ENCODE measurements at places on chromosomes 2 and 18. TPM values are rescaled to one million over a fixed set of nuclear protein-coding genes. Genes with fewer than 3 reads are reported as not detected.

The NR4A2 gene
- 2.6 TPM for total RNA-seq

The SIX3 gene
- not detected for total RNA-seq

The DLX1 gene
- not detected for total RNA-seq

The GAREM2 gene
- 4.9 TPM for total RNA-seq

The NT5C1B gene
- total RNA-seq, result not detected

The TUBB8B gene
- total RNA-seq, result not detected

The AQP12A gene
- not detected for total RNA-seq

DNA sequence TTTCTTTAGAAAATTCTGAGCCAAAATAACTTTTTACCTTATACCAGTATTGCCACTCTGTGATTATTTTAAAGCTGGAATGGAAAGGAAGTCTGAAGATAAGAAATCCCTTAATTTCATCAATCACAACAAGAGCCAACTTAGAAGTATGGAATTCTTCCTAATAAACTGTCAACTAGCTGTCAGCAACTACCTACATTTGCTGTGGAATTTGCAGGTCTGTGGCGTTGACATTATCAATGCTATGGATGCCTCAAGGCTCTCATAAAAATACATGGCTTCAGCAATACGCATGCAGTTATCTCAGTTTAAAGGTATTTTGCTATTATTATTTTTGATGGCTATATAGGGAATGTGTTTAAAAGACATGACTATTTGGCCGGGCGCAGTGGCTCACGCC lies 108.5 kb downstream of the ABCA12 start:
- H3K4me1 ChIP-seq, result no peaks in the 10 kb centered on the region
- no peak overlapping the region for H3K4me3 ChIP-seq
- H3K36me3 ChIP-seq, result no peaks in the 10 kb centered on the region
- H3K27ac ChIP-seq, result no peak overlapping the region
- H3K27me3 ChIP-seq, result no peaks in the 10 kb centered on the region

GRCh38 chr18:7177116-7177744 lies 53.7 kb upstream of the LRRC30 start:
- H3K36me3 ChIP-seq, result no peaks in the 10 kb centered on the region
- no peak for DNase-seq
- no peaks in the 10 kb centered on the region for H3K4me1 ChIP-seq
- H3K27ac ChIP-seq, result no peak overlapping the region
- H3K4me3 ChIP-seq, result no peak overlapping the region
- H3K27me3 ChIP-seq, result no peaks in the 10 kb centered on the region

- no peak for DNase-seq
- no peaks in the 10 kb centered on the region for H3K27me3 ChIP-seq
- no peak overlapping the region for H3K4me3 ChIP-seq
- no peaks in the 10 kb centered on the region for H3K4me1 ChIP-seq
These were observed 527.0 kb downstream of the TNS1 start for GRCh38 chr2:217475791-217476190.

GRCh38 chr18:48670751-48671560 lies 132.1 kb downstream of the CTIF start:
- no peaks in the 10 kb centered on the region for H3K36me3 ChIP-seq
- DNase-seq, result no peak
- no peak overlapping the region for H3K27ac ChIP-seq
- H3K27me3 ChIP-seq, result no peaks in the 10 kb centered on the region
- H3K4me1 ChIP-seq, result no peaks in the 10 kb centered on the region

DNA sequence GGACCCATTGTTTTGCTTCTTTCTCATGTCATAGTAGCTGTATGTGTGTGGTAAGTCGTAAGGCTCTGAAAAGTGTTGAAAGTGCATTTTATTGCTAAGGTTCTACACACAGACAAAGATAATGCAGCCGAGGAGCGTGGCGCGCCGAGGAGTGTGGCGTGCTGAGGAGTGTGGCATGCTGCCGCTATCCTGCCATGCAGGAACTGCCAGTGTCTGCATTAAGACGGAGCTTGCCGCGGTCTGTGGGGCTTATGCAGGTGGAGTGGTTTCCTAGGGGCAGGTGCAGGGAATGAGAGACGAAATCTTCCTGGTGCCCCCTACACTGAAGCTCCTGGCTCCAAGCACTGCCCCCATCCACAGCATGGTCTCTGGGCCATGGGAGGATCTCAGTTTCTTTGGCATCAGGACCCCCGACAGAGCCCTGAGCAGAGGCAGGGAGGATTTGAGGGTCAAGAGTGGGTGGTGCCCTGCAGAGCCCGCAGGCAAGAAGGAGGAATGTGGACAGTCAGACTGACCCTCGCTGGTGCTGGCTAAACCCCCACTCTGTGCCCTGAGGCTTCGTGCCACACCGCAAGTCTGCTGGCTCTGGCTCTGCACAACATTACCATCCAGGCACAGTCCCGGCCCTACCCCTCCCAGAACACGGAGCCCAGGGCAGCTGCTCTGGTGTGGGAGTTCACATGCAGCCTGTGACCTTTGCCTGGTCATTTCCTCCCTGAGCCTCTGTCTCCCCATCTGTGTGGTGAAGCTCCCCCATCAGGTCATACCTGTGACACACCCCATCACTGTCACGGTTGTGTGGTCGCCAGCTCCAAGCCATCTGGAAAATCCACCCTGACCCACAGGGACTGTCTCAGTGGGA lies 3.2 kb downstream of the SNED1 start:
- DNase-seq, result no peak
- H3K36me3 ChIP-seq, result no peaks in the 10 kb centered on the region
- no peak overlapping the region for H3K4me3 ChIP-seq
- no peaks in the 10 kb centered on the region for H3K4me1 ChIP-seq
- no peak overlapping the region for H3K27ac ChIP-seq
- no peaks in the 10 kb centered on the region for H3K27me3 ChIP-seq

- H3K27me3 ChIP-seq, result no peaks in the 10 kb centered on the region
- no peaks in the 10 kb centered on the region for H3K4me1 ChIP-seq
- no peak overlapping the region for H3K4me3 ChIP-seq
These were observed 84.2 kb downstream of the SLC8A1 start for GRCh38 chr2:40367652-40368051.

GRCh38 chr2:74862020-74862964 lies 28.4 kb downstream of the HK2 start:
- no peak overlapping the region for H3K4me3 ChIP-seq
- H3K27me3 ChIP-seq, result no peaks in the 10 kb centered on the region
- H3K36me3 ChIP-seq, result no peaks in the 10 kb centered on the region
- H3K27ac ChIP-seq, result no peak overlapping the region
- H3K4me1 ChIP-seq, result no peaks in the 10 kb centered on the region

- H3K36me3 ChIP-seq, result no peaks in the 10 kb centered on the region
- no peak overlapping the region for H3K4me3 ChIP-seq
- H3K27ac ChIP-seq, result no peak overlapping the region
- DNase-seq, result no peak
- no peaks in the 10 kb centered on the region for H3K27me3 ChIP-seq
These were observed 236.5 kb downstream of the CELF4 start for GRCh38 chr18:37328946-37329719.

GRCh38 chr2:203819434-203820133 lies 48.0 kb upstream of the CTLA4 start:
- DNase-seq, result no peak
- no peaks in the 10 kb centered on the region for H3K36me3 ChIP-seq
- H3K27ac ChIP-seq, result no peak overlapping the region
- H3K4me3 ChIP-seq, result no peak overlapping the region

DNA sequence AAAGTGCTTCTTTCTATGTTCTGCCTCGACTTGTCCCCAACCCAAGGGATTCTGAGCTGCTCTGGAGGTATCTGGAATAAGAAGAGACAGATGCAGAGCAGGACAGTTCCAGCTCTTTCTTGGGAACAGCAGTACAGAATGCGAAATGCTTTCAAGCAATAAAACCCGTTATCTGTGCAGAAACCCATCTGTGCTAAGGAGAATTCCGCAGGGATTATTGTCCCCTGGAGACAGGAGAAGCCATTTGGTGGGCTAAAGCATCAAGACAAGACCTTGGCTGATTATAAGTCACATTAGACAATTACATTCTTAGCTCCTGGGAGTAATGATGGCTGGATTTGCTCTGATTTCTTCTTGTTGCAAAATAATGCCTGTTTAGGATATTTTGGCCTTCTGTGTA lies 185.4 kb upstream of the GLI2 start:
- no peaks in the 10 kb centered on the region for H3K27me3 ChIP-seq
- H3K36me3 ChIP-seq, result no peaks in the 10 kb centered on the region
- no peak for DNase-seq
- no peak overlapping the region for H3K27ac ChIP-seq
- no peaks in the 10 kb centered on the region for H3K4me1 ChIP-seq
- H3K4me3 ChIP-seq, result no peak overlapping the region

- no peak overlapping the region for H3K27ac ChIP-seq
- no peak for DNase-seq
- H3K36me3 ChIP-seq, result no peaks in the 10 kb centered on the region
- no peaks in the 10 kb centered on the region for H3K27me3 ChIP-seq
- H3K4me3 ChIP-seq, result no peak overlapping the region
These were observed 136.7 kb downstream of the CDCA7 start for GRCh38 chr2:173491418-173491817.

Measured in naive thymus-derived CD4-positive, alpha-beta T cell (primary cell).